ENCODE measurements at places on chromosomes 1 and 21. TPM values are rescaled to one million over a fixed set of nuclear protein-coding genes. Genes with fewer than 3 reads are reported as not detected.

The TCP10L gene
- not detected for total RNA-seq

The SESN2 gene
- total RNA-seq: 6.8 TPM

The FAM78B gene
- 0.36 TPM for total RNA-seq

The PRUNE1 gene
- 10.8 TPM for total RNA-seq

The PLK3 gene
- total RNA-seq: 8.8 TPM
